ENCODE measurements at places on chromosomes 5 and 9.

GRCh38 chr5:110925398-110925797, 146.1 kb upstream of the TSLP start:
- no peak for DNase-seq

- DNase-seq: no peak
Observed at GRCh38 chr5:142082182-142082781, 26.3 kb upstream of the NDFIP1 start.

GRCh38 chr5:131981516-131981915, 29.9 kb downstream of the ACSL6 start:
- no peak for DNase-seq

GRCh38 chr5:23484096-23484495, 23.3 kb upstream of the PRDM9 start:
- DNase-seq: no peak

- DNase-seq: no peak
Observed at GRCh38 chr9:99579964-99580363, 241.7 kb upstream of the NR4A3 start.

DNA sequence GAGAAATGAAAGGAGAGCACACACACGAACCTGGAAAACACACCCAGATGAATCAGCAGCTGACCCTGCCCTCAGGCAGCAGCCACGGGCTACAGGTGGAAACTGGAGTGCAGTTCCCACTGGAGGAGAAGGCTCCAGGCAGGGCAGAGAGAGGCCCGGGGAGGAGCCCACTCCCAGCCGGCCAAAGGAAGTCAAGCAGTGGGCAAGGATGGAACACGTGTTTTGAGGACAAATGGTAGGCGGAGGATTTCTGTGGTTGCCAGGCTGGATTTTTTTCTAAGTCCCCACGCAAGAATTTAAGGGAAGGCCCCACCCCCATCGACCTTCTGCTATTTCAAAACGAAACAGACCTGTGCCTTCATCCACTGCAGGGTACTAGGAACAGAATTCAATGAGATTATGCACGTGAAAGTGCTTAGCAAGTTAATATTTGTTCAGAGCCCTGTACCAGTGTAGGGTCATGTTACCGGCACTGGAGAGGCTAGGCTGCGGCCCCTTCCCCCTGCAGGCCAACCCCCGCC, 6.8 kb downstream of the EPB41L4B start:
- no peak for DNase-seq

- DNase-seq: no peak
Observed at GRCh38 chr9:114769624-114770023, 36.2 kb downstream of the TNFSF15 start.

GRCh38 chr5:133962801-133963476, 5.5 kb downstream of the C5orf15 start:
- no peak for DNase-seq

- no peak for DNase-seq
Observed at GRCh38 chr5:1050423-1051365, 42.1 kb downstream of the NKD2 start.

GRCh38 chr9:91192381-91193086, 169.2 kb downstream of the AUH start:
- peak; percentile 79 for DNase-seq

GRCh38 chr5:142324136-142324870, 518 bp downstream of the SPRY4 start:
- DNase-seq: no peak

DNA sequence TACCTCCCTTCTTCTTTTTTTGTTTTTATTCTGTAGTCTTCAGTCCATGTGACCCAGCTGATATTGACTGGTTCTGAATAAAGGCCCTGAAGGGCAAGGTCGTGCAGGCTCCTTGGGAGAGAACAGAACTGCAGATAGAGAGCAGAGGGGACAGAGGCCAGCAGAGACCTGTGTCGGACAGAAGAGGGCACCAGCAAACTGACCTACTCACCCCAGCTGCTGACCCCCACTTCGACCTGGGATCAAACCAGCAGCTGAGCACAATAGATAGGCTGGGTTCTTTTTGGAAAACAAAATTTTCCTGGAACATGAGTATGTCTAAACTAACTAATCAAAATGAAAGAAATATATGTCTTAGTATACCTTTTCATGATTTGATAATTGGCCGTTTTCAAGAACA, 695.1 kb downstream of the NR2F1-AS1 start:
- no peak for DNase-seq

DNA sequence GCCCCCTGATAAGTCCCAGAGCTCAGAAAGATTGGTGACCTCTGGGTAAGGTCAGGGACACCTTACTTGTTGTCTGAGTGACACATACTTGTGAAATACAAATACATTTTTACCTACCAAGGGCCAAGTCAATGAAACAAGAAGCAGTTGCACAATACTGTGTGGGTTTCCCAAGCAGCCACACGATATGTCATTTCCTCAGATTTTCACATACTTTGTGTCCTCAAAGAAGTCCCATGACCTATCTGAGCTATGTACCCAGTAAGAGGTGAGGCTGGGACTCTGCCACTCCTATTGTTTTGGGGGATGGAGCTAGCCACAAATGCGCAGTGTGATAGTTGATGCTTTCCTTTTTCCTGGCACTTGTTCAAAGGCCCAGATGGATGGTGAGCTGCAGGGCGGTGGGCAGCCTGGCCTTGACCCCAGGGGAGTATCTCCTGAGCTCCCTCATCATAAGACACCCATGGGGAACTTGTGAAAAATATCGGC, 4.8 kb upstream of the SLC25A51 start:
- DNase-seq: no peak

GRCh38 chr5:94469894-94470329, 148.5 kb downstream of the KIAA0825 start:
- DNase-seq: no peak

DNA sequence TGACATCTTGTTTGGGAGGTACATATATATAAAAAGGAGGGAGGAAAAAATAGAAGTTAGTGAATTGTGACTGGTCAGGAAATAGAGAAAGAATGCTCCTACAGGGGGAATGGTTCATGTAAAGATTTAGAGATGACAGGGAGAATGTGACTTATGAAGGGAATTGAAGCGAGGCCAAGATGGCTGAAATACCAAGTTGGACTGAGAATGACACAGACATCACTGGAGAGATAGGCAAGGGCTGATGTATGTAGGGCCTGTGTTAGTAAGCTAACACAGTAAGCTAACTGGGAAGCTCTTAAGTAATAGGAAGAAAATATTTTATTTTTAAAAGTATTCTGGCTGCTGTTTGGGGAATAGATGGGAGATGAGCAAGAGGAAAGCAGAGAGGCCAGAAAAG, 286.3 kb downstream of the NNT start:
- no peak for DNase-seq

GRCh38 chr5:174500636-174501035, 223.7 kb upstream of the MSX2 start:
- DNase-seq: no peak

DNA sequence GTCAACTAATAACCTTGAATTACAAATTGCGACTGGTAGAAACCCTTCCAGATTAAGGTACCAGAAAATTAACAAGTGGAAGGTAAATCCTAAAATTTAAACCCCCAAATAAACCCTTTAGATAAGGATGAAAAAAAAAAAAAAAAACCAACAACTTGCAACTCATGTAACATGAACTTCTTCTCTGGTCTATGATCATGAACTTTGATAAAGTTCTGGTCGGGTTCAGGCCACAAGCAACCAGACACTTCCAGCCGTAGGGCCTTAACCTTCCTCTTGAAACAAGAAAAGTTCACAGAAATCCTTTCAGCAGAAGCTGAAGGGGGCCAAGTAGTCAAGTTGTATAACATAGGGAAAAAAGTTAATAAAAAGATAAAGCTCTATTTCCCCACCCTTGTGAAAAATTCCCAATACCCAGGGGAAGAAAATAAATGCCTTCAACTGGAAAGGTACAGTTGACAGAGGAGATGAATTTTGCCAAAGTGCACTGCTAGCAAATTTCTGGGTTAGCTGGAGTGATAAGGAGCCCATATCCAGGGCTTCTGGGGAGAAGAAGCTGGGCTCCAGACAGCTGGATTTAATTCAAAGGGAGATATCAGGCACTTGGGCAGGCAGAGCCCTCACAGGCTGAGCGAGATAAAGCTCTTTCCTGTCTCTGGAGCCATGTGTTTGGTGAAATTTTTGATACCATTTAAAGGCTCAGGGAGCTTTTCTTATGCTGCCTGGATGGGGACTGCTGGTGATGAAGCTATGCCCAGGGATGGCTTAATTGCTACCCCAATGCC, 234.2 kb upstream of the PANK3 start:
- DNase-seq: no peak

DNA sequence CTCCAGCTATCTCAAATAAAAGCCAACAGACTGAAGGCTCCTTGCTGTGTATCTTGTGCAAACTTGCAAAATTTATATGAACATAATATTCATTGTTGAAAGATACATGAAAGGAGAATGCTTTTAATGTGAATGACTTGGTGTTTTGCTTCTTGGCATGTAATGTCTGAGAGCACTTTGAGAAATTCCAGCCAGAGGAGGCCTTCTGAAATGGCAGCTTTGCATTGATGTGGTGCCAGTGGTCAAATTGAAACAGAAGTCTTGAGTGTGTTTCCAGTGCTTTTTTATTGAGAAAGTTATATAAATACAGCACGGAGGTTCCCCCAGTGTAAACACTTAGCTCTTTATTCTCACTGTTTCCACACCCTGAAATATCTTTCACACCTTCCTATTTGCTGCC, 182.1 kb downstream of the ADCY2 start:
- no peak for DNase-seq

DNA sequence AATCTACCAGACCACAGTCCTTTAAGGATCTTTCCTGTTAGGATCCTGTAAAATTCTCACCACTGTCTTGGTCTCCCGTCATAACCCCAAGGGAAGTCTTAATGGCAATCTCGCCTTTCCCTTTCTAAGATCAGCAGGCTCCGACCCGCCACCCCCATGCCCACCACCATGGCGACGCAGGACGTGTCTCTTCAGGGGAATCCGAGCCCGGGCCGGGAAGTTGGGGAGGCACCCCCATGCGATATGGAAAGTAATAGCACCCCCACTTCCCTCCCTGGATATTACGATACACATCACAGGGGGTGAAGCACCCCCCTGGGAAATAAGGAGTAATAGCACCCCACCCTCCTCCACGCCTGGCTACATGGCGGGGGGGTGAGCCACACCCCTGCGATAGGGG, 8.3 kb upstream of the STK32A start:
- no peak for DNase-seq

- DNase-seq: no peak
Observed at GRCh38 chr5:310941-311434, 10.5 kb upstream of the AHRR start.

GRCh38 chr9:112479221-112479620, 7.4 kb upstream of the KIAA1958 start:
- DNase-seq: no peak

- no peak for DNase-seq
Observed at GRCh38 chr9:106035806-106036205, 341.5 kb downstream of the TMEM38B start.

- no peak for DNase-seq
Observed at GRCh38 chr5:66554884-66555283, 41.3 kb upstream of the MAST4 start.

DNA sequence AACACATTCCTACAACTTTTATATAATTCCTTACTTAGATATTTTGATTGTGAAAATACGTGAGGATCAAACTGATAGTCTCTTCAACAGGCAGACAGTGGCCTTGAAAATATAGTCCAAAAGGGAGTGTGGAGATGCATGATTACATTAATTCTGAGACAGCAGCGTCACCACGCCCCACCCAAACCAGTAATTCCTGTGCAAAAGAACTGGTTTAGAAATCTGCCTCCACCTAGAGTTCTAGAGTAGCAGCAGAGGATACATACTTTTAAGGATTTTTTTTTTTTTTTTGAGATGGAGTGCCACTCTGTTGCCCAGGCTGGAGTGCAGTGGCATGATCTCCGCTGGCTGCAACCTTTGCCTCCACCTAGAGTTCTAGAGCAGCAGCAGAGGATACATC, 1.6 kb upstream of the TUT7 start:
- DNase-seq: no peak

GRCh38 chr5:17360879-17361278, 137.2 kb upstream of the TAF11L2 start:
- no peak for DNase-seq

- no peak for DNase-seq
Observed at GRCh38 chr9:14246951-14247350, 67.0 kb downstream of the NFIB start.

DNA sequence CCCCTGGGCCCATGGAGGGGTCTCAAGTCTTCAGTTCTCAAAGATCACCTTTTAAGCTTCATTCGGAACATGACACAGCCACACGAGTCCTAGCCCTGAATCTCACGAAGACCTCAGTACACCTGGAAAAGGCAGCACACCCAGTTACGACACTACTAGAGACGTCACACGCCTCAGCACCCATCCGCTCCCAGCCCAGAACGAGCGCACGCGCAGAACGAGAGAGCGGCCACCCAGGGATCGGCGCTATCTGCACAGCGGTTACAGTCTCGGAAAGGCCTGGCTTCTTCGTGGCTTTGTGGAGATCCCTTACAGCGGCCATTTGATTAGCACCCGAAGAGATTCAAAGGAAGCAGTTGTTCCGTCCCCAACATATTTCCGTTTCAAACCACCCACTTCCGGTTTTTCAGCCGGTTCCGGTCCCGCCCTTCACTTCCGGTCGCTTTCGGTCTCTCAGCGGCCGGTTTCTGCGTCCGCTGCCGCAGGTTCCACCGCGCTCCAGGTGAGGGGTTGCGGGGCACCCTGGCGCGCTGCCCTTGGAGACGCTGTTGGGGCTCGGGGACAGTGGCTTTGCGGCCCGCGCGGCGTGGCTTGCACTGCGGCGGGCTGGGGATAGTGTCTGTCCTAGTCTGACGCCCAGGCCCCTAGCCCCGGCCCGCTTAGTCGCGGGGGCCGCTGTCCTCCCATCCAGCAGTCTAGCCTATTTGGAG, at the start of gene UBLCP1:
UBLCP1 (plus strand) TSS at position 432 of the 710 bp plus-strand sequence. CDS start 5,626 bp downstream, outside the sequence.
- DNase-seq: peak; percentile 76

- DNase-seq: no peak
Observed at GRCh38 chr9:136323371-136323789, 4.0 kb upstream of the GPSM1 start.

- no peak for DNase-seq
Observed at GRCh38 chr9:14283276-14283675, 30.7 kb downstream of the NFIB start.

- DNase-seq: no peak
Observed at GRCh38 chr9:2526071-2526828, 95.3 kb upstream of the VLDLR start.

- DNase-seq: no peak
Observed at GRCh38 chr5:148623741-148624140, 30.6 kb downstream of the HTR4 start.

Data from stimulated activated naive B cell treated with anti-CD40 and anti-IgM and Interleukin-4, amounts not matched to agents 10 μg/mL and 1 μg/mL and 100 μg/mL, for 72 hours (primary cell).